ENCODE measurements at places on chromosomes 12 and 14.

DNA sequence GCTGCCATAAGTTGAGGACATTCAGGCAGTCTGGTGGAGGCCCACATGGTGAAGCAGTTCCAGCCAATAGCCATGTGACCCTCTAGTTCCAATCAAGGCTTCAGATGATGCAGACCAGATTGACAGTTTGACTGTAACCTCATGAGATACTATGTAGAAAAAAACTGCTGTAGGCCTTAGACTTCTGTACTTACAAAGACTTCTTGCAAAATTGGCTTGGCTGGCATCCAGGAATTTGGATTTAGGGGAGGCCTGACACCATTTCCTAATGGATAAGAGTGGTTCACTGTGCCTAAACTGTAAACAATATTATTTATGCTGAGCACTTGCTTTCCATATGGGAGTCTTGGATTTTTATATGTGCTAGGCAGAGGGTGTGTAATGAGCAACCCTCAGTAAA, 76.4 kb downstream of the RGS6 start:
- DNase-seq: no peak

DNA sequence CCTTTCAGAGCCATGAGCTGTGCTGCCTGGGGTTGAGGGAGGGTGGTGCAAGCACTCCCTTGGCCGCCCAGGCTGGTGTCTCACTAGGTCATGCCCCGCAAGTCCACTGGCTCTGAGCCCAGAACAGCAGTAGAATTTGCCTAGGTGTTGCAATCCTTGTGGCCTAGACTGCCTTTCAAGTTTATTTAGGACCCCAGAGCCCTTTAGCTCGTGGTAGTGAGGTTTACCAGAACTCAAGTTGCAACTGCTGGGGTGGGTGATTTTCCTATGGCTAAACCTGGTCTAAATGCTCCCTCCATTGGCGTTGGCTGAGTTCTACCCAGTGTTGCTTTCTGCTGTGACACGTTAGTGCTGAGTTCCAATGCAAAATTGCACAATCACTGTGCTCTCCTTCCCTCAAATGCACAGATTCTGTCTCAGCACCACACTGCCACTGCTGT, 287.2 kb downstream of the BCAT1 start:
- DNase-seq: no peak

DNA sequence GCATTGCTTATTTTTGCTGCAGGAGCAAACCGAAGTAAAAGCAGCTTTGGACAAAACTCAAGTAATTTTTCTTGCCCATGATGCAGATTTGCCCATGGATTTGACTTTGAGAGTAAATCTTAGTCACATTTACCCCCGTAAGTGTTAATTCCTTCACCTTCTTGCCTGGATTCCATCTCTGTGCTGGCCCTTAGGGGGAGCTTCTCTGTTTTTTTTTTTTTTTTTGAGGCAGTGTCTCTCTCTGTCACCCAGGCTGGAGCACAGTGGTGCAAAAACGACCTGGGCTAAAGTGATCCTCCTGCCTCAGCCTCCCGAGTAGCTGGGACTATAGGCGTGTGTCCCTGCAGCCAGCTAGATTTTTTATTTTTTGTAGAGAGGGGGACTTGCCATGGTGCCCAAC, 210.2 kb downstream of the FUT8 start:
- no peak for DNase-seq

DNA sequence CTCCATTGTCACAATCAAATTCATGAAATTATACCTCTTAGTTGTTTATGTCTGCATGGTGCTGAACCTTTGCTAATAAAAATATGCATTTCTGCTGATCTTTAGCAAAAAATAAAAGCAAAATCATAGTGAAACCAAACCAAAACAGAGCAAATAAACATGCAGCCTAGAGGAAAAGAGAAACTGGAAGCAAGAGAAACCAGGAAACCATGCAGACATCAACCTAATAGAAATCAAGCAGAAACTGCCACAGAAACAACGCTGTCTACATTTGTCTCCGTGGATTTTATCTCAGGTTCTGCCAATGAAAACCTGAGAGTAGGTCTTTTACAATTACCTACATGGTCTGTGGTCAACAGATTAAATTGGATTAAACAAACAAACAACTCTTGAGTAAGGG, 173.7 kb downstream of the SYT10 start:
- DNase-seq: no peak

DNA sequence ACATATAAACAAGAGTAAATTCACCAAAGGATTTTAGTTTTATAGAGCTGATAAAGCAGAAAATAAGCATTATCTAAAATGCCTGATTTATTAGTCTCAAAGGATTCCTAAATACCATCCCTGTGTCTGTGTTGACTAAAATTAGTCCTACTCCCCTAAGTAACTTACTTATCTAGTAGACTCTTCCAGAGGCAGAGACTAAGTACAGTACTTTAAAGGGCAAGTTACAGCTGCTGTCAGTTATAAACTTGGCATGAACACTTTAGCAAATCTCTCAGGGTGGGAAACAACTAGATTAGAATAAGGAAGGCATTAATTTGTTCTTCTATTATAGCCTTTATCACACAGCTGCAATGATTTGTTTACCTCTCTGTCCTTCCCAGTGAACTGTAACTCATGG, 46.0 kb downstream of the ATP2B1 start:
- DNase-seq: no peak

- peak; percentile 93 for DNase-seq
Observed at GRCh38 chr12:55034218-55034617, 14.4 kb downstream of the NEUROD4 start.

DNA sequence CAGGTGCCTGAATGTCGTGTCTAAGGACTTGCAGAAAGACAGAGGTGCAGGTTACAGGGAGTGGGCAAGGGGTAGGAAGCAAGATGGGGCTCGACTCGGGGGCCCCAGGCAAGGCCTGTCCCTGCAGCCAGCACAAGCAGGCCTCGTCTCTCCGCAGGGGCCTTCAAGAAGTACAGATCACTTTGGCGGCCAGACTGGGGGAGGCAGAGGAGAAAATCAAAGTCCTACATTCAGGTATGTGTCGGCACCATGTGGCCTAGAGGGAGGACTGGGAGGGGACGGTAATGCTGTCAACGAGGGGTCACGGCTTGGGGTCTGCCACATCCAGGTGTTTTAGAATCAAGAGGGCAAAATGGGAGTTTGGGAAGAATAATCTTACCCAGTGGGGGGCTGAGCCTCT, 73.7 kb downstream of the PHETA1 start:
- DNase-seq: no peak

DNA sequence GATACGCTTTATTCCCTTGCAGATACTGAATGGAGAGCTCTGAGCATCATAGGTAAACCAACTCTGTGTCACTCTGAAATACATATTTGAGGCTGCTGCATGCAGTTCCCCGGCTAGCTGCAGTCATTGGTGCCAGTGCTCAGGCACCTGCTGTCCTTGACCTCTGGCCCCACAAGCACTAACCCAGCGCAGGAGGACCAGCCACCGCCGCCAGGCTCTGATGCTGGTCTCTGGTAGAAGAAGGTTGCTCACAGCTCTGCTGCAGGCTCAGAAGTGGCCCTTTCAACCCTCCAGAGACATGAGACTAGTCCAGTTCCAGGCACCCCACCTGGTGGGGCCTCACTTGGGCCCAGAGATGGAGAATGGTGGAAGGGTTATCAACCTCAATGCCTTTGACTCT, 34.5 kb upstream of the PTPRB start:
- DNase-seq: no peak

- no peak for DNase-seq
Observed at GRCh38 chr14:104576232-104576969, 3.2 kb upstream of the C14orf180 start.

GRCh38 chr12:131287938-131288764, 334.4 kb downstream of the ADGRD1 start:
- DNase-seq: no peak

GRCh38 chr12:109387425-109388166, 39.9 kb downstream of the MYO1H start:
- peak; percentile 43 for DNase-seq

DNA sequence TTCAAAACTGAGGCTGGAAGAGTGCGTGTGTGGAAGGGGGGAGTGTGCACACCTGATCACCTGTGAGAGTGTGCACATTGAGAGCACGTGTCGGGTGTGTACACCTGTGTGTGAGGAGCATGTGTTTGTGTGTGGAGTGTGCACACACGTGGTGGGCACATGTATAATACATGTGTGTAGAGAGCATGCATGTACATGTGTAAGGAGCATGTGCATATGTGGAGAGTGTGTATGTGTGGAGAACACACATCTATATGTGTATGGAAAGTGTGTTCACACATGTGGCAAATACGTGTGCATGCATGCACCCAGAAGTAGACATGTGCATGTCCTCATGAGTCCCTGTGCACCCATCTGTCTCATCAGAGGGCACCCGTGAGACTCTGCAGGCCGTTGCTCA, 63.1 kb upstream of the GPR68 start:
- no peak for DNase-seq

- peak; percentile 93 for DNase-seq
Observed at GRCh38 chr14:89952576-89952975, 2.0 kb downstream of the EFCAB11 start.

GRCh38 chr14:73998726-73999125, 20.4 kb downstream of the ENTPD5 start:
- no peak for DNase-seq

GRCh38 chr14:60079723-60080122, 12.0 kb upstream of the PCNX4 start:
- no peak for DNase-seq

- DNase-seq: no peak
Observed at GRCh38 chr14:105196265-105196960, 15.3 kb upstream of the NUDT14 start.

DNA sequence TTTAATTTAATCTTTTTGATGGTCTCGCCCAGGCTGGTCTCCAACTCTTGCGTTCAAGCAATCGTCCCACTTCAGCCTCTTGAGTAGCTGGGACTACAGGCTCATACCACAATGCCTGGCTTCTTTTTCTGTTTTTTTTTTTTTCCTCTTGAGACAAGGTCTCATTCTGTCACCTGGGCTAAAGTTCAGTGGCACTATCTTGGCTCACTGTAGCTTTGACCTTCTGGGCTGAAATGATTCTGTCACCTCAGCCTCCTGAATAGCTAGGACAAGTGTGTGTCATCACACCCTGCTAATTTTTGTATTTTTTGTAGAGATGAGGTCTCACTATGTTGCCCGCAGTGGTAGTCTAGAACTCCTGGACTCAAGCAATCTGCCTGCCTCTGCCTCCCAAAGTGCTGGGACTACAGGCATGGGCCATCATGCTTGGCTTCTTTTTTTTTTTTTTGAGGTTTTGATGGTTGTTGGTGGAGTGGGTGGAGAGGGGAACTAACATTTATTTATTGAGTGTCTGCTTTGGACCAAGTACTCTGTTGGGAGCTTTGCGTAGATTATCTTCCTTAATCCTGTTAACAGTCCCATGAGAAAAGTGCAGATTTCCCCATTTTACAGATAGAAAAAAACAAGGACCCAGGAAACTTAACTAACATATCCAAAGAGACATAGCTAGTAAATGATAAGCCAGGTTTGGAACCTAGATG, 102.0 kb downstream of the DIP2B start:
- no peak for DNase-seq

GRCh38 chr12:4933411-4933810, 23.7 kb downstream of the KCNA1 start:
- no peak for DNase-seq

DNA sequence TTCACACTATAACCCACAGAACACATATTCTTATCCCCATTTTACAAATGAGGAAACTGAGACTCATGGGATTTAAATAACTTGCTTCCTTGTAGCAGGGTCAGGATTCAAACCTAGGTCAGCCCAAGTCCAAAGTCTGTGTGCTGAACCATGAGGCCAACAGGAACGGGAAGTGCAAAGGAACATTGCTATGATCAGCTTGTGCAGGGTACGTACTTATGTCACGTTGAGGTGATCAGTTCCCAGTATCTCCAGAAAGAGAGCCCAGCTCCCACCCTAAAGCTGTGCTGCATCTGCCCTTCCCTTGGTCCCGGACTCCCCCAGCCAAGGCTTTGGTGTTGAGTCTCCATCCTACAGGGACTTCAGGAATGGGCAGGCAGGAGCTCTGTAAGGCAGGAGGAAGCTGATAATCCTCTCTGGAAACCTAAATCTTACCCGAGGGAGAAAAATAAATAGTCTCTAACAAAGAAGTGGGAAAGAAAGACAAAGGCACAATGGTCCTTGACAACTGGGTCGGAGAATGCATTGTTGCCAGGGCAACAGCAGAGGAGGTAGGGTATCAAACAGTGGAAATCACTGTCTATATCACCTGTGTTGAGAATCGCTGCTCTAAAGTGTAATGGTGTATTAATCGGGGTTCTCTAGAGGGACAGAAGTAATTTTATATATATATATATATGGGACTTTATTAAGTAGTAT, 82.5 kb upstream of the FICD start:
- no peak for DNase-seq

GRCh38 chr12:16189849-16190248, 87.6 kb downstream of the SLC15A5 start:
- no peak for DNase-seq

GRCh38 chr12:122486805-122487426, 13.8 kb downstream of the ZCCHC8 start:
- DNase-seq: no peak

GRCh38 chr14:74906925-74907521, 16.0 kb downstream of the RPS6KL1 start:
- no peak for DNase-seq

Measured in NCI-H524 treated with DMSO at 0.1 percent for 48 hours (cell line).